ENCODE measurements at places on chromosomes 16 and 17.
A peak's percentile ranks its signal among the peaks of the same experiment; 100 is the strongest.

GRCh38 chr17:50842506-50843149 lies 7.2 kb downstream of the WFIKKN2 start:
- DNase-seq, result no peak

DNA sequence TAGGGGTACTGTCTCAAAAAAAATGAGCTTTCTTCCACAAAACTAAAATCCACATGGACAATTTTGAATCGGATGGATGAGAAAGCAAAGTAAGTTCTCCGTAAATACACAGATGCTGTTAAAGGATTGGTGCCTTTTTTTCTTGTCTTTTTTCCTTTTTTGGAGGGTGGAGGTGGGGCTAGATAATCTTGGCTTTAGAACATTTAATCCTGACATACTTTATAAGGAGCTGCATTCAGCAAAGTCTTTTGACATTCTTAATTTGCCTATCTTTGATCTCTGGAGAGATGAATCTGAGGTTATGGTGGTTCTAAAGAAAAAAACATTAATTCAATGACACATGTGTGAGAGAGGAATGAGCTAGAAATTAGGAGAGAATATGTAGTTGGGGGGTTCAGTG lies 312.3 kb upstream of the KCNJ16 start:
- no peak for DNase-seq

DNA sequence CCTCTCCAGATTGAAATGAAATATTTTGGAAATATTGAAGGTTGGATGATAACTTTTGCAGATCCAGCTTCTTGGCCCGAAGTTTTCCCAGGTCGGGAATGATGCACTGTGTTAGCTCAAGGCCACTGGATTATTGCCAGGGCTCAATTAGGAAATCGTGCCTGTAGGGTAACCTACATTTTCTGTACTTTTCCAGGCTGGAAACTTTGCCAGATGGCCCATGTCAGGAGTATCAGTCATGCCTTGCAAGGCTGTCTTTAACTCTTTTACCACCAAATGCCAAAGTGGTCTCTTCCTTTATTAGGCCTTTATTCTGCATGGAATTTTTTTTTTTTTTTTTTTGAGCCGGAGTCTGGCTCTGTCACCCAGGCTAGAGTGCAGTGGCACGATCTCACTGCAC lies 8.9 kb upstream of the SEC14L1 start:
- DNase-seq, result no peak

DNA sequence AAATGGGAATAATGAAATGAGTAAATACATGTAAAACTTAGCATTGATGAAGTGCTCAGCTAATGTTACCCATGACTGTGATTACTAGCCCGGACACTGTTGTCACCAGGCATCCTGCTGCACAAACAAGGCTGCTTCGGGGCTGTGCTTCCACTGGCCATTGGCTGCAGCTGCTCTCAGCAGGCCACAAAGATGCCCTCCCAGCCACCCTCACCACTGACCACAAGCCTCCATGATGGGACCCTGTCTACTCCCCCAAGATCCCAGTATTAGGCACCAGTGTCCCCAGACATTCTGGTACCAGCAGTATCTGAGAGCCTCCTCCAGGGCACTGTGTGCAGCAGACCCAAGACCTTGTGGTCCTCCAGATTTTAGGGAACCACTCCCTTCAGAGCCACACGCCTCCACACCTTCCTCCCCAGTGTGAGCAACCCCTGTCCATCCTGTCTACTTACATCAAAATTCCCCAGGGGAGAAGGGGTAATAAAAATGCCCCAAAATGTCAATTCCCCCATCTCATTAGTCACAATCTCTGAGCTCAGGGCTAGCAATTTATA lies 19.7 kb upstream of the NUP93 start:
- no peak for DNase-seq

DNA sequence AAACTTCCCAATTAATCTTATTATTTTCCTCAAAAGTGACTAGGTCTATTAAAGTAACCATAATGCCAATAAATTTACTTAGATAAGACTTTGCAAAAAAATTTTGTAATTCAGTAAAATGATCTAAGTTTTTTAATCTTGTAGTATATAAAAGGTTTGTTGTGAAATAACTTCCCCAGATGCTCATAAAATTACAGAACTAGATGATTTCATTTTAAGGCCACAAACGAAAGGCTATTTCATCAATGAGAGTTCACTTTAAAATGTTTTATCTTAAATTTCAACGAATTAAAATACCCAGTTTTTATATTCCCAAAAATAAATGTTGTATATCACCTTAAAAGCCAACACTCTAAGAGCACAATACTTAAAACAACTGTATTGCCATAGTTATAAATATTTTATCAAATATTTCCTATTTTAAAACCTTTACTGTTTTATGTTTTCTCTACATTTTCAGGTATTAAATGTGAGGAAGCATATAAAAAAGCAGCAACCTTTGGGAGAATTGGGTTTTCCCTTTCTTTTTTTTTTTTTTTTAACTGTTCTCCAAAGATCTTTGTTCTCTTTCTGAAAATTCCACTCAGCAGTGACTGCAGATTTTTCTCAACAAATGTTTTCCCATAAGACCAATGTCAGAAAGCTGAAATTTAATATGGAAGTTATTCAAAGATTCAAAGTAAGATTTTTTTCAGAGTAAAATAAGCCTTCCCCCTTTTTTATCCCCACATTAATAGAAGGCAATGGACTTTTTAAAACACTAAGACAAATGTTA lies 169.9 kb downstream of the CYB561 start:
- DNase-seq, result no peak

- no peak for DNase-seq
These were observed 586.5 kb upstream of the GOT2 start for GRCh38 chr16:59320657-59321056.

DNA sequence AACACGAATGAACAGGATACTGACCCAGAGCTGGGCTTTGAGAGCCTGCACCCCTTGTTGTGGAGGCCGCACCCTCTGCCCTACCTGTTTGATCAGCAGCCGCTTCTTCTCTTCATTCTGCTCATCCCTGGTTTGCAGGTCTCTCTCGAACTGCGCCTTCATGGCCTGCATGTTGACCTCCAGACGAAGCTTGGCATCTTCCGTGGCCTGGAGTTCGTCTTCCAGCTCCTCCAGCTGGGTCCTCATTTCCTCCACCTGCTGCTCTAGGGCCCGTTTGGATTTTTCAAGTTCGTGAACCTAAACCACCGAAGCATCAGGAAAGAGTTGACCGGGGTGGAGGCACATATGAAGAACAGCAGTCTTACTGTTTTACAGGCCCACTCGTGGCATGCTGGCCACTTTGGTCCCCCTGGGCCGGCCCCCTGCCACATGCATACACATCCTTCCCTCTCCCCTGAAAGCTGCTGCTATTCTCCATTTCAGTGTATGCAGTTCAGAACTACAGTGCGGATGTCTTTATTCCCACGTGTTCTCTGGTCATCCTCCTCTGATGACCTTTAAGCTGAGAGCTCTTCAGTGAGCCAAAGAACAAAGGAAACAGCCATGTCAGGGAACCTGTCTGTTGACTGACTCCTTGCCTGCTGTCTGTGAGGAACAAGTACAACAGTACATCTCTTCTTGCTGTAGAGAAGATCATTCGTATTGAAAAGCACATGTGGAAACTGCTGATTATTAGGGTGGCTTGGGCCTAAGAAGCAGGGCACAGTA lies 54.8 kb downstream of the NDEL1 start:
- DNase-seq, result no peak

GRCh38 chr16:80981103-80981502 lies 25.6 kb downstream of the CMC2 start:
- no peak for DNase-seq

DNA sequence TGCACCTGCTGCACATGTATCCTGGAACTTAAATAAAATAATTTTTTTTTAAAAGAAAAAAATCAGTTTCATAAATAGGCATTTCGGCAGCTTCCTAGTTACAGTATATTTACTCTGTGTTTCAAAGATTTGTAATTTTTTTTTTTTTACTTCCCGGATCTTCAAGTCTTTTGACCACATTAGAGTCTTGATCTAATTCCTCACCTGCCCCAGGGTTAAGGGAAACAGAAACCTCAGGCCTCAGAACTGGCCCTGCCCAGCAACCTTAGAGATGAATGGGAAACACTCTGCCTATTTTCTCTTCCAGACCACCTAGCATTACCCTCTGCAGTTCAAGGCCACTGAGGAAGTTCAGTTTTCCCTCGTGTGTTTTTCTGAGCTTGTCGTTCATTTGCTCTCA lies 304.0 kb downstream of the MAF start:
- DNase-seq, result peak; percentile 30

DNA sequence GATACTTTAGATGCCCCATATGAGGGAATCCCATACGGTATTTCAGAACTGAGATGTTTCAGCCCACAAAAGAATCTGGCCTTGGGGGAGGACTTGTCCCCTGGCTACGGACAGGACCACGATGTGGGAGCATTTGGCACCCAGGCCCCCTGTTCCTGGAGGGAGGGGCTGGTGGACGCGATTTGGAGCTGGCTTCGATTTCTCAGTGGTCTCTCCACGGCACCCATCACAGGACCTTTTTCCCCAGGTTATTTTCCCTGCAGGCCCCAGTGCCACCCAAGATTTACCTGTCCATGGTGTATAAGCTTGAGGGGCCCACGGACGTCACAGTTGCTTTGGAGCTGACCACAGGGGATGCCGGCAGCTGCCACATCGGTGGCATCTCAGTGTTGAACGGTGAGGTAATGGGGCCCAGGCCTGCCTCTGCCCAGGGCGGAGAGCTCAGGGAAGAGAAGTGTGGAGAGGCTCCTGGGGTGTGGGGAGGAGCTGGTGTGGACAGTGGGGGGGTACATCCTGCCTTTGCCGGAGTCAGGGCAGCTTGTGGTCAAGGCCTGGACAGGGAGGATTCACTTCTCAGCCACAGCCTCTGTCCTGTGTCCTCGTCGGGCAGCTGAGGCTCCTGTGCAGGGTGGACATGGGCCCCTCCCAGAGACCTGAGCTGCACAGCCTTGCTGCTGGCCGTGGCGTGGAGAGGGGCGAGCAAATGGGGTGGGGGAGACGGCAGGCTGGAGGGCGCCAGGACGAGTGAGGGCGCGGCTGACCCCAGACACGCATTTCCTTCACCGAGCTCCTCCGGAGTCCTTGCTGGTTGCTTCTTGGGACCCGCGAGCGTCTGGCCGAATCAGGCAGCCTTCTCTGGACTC lies 9.9 kb downstream of the ENGASE start:
- no peak for DNase-seq

DNA sequence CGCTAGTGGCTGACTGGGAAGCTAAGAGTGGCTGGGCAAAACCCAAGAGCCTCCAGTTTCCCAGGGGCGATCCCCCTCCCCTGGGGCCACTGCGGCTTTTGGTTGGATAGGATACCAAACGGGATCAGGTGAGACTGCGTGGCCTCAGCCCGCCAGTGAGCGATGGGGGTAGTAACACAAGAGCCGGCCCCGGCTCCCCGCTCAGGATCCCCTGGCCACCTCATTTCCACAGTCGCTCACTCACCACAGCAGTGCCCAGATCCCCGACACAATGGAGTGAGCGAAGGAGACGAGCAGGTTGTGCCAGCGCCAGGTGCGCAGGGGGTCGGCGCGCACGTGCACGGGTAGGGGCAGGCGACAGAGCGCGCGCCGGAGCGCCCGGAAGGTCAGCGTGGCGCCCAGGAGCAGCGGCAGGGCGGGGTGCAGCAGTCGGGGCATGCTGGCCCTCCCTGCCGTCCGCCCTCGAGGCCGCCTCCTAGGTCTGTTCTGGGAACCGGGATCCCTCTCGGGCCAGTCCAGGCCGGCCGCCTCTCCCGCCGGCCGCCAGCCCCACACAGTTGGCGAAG lies 290 bp downstream of the TLCD1 start:
- DNase-seq, result no peak

DNA sequence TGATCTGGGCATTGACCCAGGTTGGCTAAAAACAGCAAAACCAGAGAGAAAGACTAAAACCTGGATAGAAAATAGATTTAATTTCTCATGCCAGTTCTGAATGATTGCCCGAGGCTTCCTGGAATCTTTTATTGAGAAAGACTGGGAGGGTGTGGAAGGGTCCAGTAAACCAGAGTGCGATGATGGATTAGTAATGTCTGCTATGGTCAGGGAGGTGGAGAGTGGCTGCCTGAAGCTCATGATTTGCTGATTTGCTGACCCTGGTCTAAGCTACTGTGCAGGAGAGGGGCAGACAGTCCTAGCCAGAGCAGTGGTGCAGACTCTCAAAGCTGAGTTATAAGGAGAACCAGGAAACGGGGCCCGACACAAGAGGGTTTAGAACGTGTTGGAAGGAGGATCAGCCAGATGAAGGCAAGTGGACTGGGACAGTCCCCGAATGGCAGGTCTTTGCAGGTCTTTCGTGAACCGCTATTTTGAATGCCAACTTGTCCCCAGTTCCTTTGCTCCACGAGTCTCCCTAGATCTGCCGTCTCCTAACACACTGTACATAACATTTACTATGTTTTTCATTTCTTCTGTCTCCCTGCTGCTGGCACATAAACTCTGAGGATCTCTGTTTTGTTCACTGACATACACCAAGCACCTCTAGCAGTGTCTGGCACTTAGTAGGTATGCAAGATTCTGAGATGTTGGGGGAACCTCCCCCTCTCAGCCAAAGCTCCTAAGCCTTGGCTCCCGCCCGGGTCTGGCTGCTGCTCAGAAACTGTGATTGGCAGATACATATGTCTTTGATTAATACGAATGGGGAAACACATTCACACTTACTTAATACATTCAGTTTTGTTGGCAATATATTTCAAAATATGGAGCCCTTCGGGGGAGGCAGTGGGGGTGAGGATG lies 237.3 kb upstream of the TNRC6C start:
- DNase-seq, result no peak

DNA sequence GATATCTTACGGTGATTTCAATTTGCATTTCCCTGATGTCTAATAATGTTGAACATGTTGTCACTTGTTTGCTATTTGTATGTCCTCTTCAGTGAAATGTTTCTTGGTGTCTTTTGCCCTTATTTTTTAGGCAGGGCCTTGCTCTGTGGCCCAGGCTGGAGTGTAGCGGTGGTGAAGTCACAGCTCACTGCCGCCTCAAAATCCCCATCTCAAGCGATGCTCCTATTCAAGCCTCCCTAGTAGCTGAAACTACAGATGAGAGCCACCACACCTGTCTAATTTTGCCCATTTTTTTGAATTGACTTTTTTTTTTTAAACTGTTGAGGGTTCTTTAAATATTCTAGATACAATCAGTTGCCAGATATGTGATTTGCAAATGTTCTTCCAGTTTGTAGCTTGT lies 8.3 kb downstream of the UBE2G1 start:
- no peak for DNase-seq

GRCh38 chr17:12756786-12757185 lies 32.5 kb upstream of the ARHGAP44 start:
- DNase-seq, result no peak

DNA sequence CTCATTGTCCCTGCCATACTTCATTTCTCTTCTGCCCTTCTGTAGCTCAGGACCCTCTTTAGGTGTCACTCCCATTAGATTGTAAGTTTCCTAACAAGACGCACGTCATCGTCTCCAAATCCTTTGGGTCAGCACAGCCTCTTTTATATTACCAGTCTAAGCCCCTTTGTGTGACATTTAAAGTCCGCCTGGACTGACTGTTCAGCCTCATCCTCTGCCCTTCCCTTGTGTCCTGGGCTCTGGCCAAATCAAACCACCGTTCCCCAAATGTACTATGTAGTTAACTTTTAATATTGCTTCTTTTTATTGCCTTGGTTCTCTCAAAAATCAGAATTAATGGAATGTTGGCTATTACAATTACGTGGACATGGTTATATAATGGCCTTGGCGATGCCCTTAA lies 38.2 kb downstream of the PITPNC1 start:
- no peak for DNase-seq

GRCh38 chr16:85394456-85395206 lies 218.5 kb upstream of the GSE1 start:
- DNase-seq, result no peak

All from CD4-positive, alpha-beta T cell treated with Interleukin-6 at 100 ng/mL for 8 hours (primary cell).